ENCODE measurements at places on chromosomes 16 and 17.
A peak's percentile ranks its signal among the peaks of the same experiment; 100 is the strongest.

- DNase-seq: no peak
Observed at GRCh38 chr17:12478311-12478710, 187.4 kb upstream of the MYOCD start.

- no peak for DNase-seq
Observed at GRCh38 chr17:77326076-77326591, 185.4 kb downstream of the SEC14L1 start.

DNA sequence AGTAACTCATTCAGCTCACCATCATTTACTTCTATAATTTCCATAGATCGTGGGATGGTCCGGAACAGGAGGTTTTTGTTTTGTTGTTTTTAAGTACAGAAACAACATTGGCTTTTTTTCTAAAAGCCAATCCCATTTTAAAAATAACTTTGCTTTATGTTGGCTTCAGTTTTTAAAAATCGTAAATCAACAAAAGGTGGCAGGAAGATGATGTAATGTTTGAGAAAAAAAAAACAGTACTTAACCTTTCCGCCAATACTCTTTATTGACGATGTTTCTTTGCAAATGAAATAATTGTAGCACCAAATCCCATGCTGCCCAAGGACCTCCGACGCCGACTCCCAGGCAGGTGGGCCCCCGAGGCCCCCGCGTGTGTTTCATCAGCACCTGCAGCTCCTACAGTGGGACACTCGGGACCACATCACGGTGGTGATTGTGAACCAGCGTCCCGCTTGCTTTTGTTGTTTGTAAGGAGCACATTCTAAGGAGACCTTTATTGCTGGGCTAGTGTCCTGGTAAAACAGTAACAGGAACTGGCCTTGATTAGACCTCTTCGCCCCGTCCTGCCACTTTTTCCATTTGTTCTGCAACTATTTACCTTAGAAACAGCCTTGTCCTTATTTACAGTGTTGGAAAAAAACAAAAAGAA lies 140.2 kb upstream of the CHMP6 start:
- no peak for DNase-seq

DNA sequence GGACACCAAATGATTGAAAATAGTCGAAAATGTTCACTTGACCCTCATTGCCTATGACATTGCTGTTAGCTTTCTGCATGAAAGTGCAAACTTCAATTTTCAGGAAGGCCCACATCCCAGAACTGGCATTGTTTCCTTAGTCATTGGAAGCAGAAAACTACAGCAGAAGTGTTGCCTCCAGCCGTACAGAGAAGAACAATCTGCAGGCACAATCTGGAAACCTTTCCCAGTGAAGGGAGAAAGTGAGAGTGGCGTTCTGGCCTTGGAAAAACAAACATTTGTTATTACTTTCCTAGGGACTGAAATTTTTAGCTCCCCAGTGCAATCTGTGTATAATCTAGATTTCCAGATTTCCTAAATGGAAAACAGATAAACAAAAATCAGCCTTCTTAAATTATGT lies 529.5 kb upstream of the RBFOX1 start:
- no peak for DNase-seq

GRCh38 chr17:54967621-54968261 lies 713 bp downstream of the COX11 start:
- DNase-seq: peak; percentile 35

GRCh38 chr16:79215289-79215688 lies 385.2 kb downstream of the MAF start:
- DNase-seq: no peak

- DNase-seq: no peak
Observed at GRCh38 chr17:21330436-21331160, 45.6 kb upstream of the KCNJ12 start.

DNA sequence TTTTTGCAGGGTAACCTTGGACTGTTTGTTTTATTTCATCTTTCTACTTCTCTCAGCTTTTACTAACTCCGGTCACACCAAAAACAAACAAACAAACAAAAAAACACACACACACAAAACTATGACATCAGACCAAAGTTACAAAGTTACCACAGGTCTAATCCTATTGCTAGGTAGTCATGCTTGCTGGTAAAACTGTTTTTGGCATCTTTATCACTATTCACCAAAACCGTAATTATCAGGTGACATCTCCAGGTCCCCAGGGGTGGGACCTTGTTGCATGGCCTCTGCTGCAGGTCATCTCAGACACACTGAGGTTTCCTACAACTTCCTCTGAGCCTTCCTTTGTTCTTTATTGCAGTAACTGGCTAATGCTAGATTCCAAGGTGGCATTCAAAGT lies 162.3 kb downstream of the ABCA8 start:
- no peak for DNase-seq

DNA sequence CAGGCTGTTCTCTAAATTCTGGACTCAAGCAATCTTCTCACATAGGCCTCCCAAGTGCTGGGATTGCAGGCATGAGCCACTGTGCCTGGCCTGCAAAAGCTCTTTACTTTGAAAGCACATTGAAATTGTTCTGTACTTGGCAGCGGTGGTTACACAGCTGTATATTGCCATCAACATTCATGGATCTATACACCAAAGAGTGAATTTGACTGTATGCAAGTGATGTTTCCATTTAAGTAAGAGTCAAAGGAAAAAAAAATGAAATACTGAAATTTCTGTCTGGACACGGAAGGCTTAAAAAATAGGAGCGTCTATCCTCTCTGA lies 450.6 kb upstream of the PSMD7 start:
- DNase-seq: no peak

DNA sequence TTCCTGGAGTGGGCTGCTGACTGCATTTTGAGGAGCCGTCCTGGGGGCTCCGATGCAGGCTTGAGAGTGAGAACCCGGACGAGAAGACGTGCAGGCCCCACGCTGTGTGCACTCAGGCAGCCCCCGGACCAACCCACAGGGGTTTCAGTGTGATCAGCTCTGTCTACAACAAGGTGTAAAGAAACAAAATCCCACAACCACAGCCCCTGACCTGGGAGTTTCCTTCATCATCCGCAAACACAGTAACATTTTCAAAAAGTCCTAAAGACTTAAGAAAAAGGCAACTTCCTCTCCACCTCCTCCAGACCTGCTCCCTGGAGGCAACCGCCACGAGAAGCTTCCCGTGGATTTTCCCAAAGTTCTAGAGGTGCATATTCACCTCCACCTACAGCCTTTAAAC lies 15.4 kb upstream of the MEAK7 start:
- DNase-seq: no peak

GRCh38 chr16:456891-457483 lies 31.5 kb downstream of the RAB11FIP3 start:
- DNase-seq: no peak

DNA sequence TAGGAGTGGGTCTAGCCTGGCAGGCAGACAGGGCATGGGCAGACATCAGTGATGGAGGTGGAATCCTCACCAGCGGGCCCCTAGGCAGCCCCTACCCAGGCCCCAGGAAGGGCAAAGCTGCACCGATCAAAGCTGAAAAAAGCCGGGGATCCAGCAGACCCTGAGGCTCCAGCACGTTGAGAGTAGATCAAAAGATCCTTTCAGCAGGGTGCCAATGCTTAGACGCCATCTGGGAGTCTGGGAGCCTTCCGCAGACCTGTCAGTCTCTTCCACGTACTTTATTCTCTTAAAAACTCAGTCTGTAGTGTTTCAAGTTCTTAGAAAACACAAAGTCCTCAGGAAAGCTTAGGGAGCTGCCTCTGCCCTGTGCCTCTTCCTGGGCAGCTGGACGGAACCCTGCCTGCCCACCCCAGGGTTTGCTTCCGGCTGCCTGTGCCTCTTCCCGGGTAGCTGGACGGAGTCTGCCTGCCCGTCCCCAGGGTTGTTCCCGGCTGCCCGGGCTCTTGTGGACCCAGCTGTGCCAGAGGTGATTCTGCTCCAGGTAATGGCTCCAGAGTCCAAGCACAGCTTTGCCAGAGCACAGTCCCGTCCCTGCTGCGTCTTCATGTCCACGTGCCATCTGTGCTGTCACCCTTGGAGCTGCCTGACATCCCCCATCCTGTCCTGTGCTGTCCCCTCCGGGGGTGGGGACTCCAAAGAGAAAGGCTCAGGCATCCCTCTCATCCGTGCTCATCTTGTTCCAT lies 50.8 kb upstream of the PVALEF start:
- no peak for DNase-seq
